OCI-M1 (cell line): ENCODE measurements at places on chromosomes 2 and 18.
A peak's percentile ranks its signal among the peaks of the same experiment; 100 is the strongest.

DNA sequence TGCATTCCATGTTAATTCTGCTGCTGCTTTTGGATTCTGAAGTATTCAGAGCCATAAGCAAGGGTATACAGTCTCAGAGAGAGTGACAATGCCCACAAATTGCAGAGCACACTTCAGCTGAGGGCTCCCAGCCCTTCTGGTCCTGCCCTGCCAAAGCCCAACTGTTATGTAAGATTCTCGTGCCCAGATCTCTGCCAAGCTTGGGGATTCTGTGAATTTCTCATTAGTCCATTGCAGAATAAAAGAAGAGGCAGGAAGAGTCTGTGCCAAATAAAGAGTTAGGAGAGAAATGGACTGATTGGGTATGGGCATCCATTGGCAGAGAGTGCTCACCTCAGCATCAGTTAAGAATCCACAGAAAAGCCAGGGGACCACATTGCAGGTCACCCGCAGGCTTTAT is 112.0 kb upstream of the PNPT1 start:
- DNase-seq, result no peak

- DNase-seq, result no peak
Measured at GRCh38 chr2:239005586-239005985, 157.7 kb downstream of the TWIST2 start.

- peak; percentile 60 for DNase-seq
Measured at GRCh38 chr2:73069041-73069854, 2.3 kb downstream of the SFXN5 start.

DNA sequence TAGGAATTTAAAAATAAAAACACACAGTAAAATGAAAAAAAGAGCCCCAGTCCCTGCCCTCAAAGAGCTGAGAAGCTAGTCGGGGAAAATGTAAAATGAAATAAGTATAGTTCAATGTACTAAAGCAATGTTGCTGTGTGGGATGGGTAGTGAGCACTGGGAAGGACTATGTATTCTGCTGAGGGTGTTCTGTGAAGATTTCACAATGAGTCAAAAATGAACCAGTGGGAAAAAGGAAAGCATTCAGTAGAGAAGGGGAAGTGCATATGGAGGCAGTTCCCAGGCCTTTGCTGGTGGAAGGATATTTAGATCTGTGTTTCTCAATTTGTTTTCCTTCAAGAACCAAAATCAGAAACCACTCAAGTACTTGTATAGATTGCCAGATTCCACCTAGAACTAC is 1094.7 kb upstream of the KLHL29 start:
- DNase-seq, result no peak

GRCh38 chr2:192888109-192888508 is 693.4 kb upstream of the TMEFF2 start:
- no peak for DNase-seq

DNA sequence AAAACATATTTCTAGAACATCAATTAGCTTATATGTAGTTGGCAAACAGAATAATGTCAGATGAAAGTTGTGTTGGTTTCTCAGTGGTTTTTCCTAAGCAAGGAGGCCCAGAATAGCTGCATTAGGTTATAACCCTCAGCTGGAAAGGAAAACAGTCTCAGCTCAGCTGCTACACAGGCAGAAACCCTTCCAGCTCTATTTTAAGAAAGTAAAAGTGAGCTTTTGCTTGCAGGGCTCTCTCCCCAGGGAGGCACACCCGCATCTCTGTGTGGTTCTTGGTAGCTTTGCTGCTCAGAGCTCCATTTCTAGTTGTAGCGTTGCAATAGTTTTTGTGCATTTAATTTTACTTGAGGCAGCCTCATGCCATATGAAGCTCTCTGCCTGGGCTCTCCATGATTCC is 54.6 kb downstream of the PIKFYVE start:
- DNase-seq, result no peak

GRCh38 chr18:33277431-33277830 is 163.1 kb downstream of the CCDC178 start:
- no peak for DNase-seq

DNA sequence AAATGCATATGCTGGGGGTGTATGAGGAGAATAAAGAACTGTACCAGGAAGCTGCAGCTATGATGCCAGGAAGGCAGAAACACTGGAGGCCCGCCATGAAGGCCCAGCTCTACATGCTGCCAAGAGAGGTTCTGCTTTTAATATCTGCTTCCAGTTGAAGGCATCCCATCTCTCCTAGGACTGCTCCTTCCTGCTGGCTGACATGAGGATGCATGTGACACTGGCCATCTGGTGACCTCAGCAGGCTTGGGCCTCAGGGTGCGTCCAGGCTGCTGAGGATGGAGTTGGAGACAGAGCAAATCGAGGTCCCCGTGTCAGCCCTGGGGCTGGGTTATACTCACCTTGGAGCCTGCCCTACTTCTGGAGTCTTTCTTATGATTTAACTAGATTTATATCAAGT is 49.0 kb downstream of the PSMG2 start:
- no peak for DNase-seq

GRCh38 chr2:16314001-16314400 is 351.6 kb downstream of the CYRIA start:
- DNase-seq, result no peak
